ENCODE measurements at places on chromosomes 5 and 9. TPM values are rescaled to one million over a fixed set of nuclear protein-coding genes. Genes with fewer than 3 reads are reported as not detected.

DNA sequence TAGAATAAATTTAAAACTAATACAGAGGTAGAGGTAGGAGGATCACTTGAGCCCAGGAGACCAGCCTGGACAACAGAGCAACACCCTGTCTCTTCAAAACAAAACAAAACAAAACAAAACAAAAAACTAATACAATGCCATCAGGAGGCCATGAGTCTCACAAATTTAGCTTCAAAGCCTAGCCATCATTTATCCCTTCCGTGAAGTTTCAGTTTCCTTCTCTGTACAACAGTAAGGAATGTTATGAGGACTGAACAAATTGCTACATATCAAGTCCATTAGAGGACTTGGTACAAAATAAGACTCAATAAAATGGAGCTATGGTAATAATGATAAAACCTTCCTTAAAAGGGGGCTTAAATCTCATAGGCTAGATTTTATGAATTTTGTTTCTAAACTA lies 60.8 kb downstream of the MAPKAP1 start:
- no peak for DNase-seq

GRCh38 chr5:80355686-80356085 lies 35.9 kb downstream of the SPZ1 start:
- no peak for DNase-seq

GRCh38 chr5:135452321-135453030 lies at the start of gene TIFAB:
Gene TIFAB, minus strand, starts transcription at chr5:135452351. Its CDS starts 2,412 bp downstream, at chr5:135449939.
- DNase-seq = no peak

- no peak for DNase-seq
Observed at GRCh38 chr5:161183559-161183958, 331.5 kb upstream of the ATP10B start.

The BTNL3 gene
- not detected for total RNA-seq

- DNase-seq = no peak
Observed at GRCh38 chr5:127969651-127970050, 113.9 kb upstream of the SLC12A2 start.
